Suppressor macrophage treated with lipopolysaccharide for 4 hours (primary cell): ENCODE measurements at places on chromosomes 1 and 21.

GRCh38 chr1:61588736-61589672 is 135.9 kb downstream of the TM2D1 start:
- DNase-seq = peak; percentile 74

- DNase-seq = no peak
These were observed 71.5 kb downstream of the MIS18A start for GRCh38 chr21:32207406-32207716.

GRCh38 chr1:217493290-217493689 is 137.6 kb downstream of the GPATCH2 start:
- no peak for DNase-seq

DNA sequence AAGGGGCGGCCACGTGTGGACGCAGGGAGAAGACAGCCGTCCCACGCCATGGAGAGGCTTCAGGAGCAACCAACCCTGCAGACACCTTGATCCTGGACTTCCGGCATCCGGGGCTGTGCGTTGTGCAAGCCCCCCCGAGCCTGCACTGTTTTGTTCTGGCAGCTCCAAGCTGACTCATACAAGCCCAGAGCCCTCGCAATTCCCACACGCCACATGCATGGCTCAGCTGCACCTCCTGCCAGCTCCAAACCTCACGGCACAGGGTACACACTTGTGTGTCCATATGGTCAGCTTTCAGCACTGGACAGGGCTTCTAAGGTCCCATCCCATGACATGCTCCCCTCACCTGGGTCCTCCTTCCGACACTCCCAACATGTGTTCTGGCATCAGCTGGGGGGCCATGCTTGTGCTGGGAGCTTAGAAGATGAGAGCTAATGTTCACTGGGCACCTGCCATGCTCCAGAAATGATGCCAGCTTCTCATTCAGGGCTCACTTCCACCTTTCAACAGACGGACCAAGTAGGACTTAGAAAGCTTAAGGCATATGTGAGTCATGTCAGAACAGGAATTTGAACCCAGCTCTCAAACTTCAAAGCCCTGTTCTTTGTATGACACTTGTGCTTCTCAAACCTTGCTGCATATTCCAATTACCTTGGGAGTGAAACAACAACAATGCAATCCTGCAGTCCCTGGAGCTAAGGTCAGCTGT is 137.3 kb downstream of the PGBD5 start:
- no peak for DNase-seq

- no peak for DNase-seq
These were observed 99.2 kb downstream of the TRIM11 start for GRCh38 chr1:228307218-228308023.

- no peak for DNase-seq
These were observed 7.7 kb downstream of the C1orf226 start for GRCh38 chr1:162389021-162389818.

GRCh38 chr1:199667089-199667488 is 360.4 kb upstream of the NR5A2 start:
- no peak for DNase-seq

DNA sequence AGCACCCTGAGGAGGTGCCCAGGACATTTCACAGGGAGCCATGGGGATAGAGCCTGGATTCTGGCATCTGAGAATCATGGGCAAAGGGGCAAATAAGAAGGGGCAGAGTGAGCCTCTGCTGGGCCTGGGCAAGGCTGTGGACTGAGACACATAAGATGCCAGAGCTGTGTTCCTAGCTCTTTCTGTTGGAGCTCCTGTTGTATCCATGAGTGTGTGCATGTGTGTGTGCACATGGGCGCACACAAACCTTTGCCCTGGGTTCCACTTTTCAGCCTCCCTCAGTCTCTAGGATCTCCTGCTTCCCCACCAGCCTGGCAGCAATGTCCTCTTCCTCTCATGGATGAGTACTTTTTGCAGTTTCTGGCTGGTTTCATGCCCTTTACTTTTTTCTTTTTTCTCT is 44.0 kb downstream of the ATF3 start:
- no peak for DNase-seq

GRCh38 chr1:174258148-174258550 is 98.8 kb downstream of the RABGAP1L start:
- DNase-seq = peak; percentile 40

GRCh38 chr1:16352842-16353535 is 709 bp upstream of the FBXO42 start:
- DNase-seq = peak; percentile 16

DNA sequence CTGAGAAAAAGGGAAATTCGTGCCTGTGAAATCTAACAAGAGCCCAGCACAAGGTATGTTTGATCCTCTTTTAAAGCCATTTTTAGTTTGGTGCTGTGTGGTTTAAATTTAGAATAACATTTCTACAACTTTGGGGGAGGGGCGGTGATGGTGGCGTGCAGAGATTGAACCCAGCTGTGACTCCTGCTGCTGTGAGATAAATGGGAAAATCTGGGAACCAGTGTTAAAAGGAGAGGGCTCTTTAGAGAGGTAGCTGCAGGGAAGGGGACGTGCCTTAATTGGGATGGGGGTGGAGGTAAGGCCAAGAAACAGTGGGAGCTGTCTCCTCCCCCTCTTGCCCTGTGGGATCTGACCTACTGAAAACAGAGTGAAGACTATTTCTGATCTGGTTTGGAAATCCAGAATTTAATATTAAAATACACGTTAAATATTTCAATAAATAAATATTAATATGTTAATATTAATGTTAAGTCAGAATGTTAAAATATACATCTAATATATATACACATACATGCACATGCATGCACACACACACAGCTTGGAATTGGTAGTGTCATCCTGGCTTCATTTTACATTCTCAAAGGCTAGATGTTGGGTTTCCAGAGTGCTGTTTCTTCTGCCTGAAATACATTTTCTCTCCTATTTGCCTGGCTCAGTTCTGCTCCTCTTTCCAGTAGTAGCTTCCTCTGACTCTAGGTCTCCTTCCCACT is 30.1 kb upstream of the DNAJC6 start:
- no peak for DNase-seq

DNA sequence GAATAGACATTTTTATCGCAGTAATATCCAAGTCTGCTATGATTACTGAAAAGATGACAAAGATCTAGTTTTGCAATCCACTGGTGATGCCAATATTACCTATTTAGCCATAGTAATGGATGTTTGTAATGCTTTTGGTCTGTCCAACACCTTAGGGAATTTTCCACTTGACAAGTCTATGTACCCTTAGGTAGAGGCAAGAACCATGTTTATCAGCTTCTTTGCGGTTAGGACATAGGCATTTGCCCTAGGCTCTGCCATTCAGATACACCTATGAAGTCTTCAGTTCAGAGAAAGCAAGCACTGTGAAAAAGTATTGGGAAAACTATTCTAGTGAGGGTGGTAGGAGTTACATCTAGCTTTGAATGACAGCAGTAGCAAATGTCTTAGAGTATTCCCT is 40.2 kb upstream of the SLC35D1 start:
- DNase-seq = no peak

GRCh38 chr1:12168451-12169160 is 1.8 kb downstream of the TNFRSF1B start:
- peak; percentile 61 for DNase-seq

- DNase-seq = no peak
These were observed 22.2 kb upstream of the SPATA6 start for GRCh38 chr1:48493970-48494769.

DNA sequence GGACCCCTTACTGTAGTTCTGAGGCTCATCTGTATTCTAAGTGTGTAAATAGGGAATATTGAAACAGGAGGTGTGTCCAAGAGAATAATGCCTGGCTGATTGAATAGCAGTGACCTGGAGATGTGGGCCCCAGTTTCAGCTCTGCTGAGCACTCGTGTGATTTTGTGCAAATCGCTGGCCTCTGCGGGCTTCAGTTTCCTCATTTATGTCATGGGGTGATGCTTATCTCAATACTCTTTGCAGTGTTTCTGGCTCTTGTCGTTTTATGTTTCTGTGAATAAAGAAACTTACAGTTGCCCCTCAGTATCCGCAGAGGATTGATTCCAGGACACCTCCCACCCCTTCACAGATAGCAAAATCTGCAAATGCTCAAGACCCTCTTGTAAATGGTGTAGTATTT is 5.0 kb downstream of the COG2 start:
- no peak for DNase-seq

- DNase-seq = peak; percentile 51
These were observed 917 bp downstream of the RAP1A start for GRCh38 chr1:111620441-111620971.

DNA sequence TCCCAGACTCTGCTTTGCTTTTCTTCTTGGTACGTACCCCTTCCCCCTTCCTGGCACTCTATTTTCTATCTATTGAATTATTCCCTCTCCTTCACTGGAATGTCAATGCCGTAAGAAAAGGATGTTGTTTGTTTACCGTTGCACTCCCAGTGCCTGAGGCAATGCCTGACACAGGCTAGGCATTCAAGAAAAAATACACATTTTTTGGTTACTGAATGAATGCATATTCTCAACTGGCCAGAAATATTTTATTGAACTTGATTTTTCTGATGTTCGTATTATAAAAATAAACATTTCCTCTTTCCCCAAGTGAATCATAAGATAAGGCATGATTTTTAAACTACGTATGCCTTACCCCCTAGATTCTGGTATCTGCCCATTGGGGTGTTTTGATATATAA is 41.2 kb downstream of the GNG12 start:
- no peak for DNase-seq

- DNase-seq = no peak
These were observed 20.2 kb downstream of the DPT start for GRCh38 chr1:168708698-168709404.

DNA sequence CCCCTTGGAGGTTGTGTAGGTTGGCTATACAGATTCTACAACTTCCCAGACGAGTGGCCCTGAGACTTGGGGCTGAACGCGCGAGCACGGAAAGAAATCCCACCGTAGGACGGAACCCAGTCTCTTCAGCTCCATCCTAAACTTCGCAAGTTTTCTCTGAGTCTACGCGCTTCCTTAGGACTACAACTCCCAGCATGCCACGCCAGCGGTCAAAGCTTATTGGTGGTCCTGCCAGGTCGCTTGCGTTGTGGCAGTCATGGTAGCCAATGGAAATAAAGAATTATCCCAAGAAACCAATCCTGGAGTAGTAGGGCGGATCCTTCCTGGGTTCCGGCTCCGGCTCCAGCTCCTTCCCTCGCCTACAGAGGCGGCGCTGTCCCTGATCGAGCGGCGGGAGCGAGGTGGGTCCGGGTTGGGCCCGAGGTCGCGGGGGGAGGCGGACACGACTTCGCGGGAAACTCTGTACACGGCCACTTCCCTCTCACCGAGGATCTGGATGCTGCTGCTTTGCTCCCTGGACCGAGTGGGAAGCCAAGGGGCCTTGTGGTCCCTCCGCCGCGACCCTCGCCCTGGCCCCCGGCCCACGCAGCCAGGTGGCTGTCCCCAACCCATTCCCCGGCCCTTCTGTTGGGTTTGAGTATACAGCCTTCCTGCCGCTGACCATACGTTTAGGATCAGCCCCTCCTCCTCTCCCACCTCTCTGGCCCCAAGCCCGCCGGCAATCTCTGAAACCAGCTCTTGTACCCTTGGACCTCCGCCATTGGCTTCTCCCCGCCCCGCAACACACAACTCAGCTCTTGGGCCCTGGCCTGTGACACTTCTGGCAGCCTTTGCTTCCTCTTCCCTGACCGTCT is at the start of gene ZNF691:
ZNF691 (plus strand) TSS at position 357 of the 854 bp plus-strand sequence. CDS start 3,046 bp downstream, outside the sequence.
- DNase-seq = peak; percentile 96

DNA sequence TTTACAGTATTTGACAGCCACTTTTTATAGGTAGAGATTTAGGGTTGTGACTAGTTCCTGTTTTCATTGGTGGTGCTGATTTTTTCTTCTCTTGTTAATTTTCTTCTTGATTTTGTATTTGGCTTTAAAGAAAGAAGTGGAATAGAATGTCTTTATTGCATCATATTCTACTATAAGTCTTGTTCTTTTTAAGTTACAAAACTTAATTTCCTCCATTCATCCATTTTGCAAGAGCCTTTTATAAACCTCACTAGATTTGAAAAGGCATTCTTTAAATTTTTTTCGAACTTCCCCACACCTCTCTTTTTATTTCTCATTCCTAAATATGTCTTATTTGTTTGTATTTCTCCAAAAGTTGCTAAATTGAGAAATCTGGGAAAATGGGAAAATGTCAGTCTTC is 1368.6 kb upstream of the ADGRL4 start:
- no peak for DNase-seq

- no peak for DNase-seq
These were observed 25.6 kb upstream of the TMCO2 start for GRCh38 chr1:40221977-40222772.

- DNase-seq = peak; percentile 78
These were observed at the start of gene C1orf198 for GRCh38 chr1:230867903-230868735. TSS of gene C1orf198 (minus strand) at chr1:230868521. CDS start at chr1:230868512, 9 bp downstream.

- no peak for DNase-seq
These were observed 95.8 kb downstream of the PSMG1 start for GRCh38 chr21:39087238-39088030.

GRCh38 chr1:187469836-187470235 is 641.1 kb downstream of the PLA2G4A start:
- no peak for DNase-seq

GRCh38 chr1:81760477-81761097 is 40.1 kb upstream of the ADGRL2 start:
- DNase-seq = no peak

- no peak for DNase-seq
These were observed 73.6 kb downstream of the ZZZ3 start for GRCh38 chr1:77608893-77609292.

DNA sequence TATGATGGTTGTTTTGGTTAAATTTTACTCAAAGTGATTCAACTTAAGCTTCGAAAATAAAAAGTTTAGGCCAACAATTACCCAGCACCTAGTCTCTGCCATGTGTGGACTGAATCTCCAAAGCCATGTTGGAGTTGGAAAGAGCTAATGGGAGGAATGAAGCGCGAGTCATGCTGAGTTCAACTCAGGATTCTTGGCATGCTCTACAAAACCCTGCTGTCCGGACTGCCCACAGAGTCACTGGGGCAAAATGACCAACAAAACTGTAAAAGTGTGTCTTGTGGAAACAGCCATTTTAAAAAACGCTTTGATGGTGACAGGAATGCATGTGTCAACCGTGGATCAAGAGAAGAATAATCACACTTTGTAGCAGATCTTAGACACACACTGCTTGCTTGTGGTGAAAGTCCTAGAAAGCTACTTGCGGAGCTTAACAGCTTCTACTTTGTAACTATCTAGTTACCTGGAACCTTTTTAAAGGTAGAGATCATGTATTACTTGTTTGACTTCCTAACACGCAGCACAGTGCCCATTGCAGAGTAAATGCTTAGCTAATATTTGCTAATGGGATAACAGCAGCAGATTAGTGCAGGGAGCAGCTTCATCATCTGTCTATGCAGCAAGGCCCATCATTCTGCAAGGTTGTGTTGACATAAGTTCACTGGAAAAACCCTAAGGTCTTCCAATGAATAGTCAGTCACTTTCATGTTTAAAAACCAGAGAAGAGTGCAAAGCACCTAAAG is 7.0 kb upstream of the GBP6 start:
- no peak for DNase-seq

- DNase-seq = no peak
These were observed 21.5 kb downstream of the INAVA start for GRCh38 chr1:200916152-200916551.

GRCh38 chr1:8845104-8846097 is 28.0 kb upstream of the RERE start:
- no peak for DNase-seq
